ENCODE measurements at places on chromosomes 11 and 22.

DNA sequence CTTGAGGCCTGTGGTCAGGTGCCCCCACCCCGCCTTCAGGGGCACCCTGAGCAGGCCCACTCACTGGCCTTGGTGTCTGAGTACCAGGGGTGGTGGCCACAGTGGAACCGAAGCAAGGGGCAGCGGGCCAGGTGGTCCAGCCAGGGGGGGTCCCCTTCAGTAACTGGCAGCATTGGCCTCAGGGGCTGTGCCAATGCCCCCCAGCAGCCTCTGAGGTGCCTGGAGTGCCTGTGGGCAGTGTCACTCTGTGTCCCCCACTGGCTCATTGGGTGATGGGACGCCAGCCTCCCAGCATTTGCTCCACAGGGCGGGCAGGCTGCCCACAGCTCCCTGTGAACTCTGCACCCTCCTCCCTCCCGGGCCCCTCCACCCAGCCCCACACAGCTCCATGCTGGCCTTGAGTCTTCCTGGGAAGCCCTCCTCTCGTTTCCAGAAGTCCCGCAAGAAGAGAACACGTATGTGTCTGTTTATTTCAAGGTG lies 29.5 kb upstream of the CARS1 start:
- no peak for DNase-seq

DNA sequence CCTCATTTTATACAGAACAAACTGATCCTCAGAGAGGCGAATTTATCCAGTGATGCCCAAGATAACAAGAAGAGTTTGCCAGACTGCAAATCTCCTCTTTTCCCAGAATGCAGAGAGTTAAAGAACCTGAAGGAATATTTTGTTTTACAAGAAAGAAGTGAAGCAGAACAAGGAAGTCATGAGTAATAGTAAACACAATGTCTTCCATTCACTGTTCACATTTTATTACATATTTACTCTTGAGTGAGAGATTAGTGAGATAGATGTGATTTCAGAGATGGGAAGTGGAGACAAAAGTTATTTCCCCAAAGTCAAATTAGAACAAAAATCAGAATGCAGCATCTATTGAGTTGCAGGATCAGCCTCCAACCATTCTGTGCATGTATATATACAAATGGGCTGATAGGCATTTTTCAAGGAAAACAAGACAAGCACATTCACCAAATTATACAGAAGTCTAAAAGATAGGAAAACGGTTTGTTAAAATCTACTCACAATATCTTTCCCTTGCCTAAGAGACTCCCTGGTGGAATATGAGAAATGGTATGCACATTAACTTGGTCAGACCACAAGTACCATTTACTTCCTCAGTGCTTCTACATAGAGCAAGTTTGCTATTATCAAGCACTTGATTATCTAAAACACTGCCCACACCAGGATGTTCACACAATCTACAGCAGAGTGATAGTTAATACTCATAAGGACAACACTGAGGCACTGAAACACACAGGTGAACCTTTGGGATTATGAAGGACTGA lies 12.0 kb downstream of the GUCY1A2 start:
- no peak for DNase-seq

DNA sequence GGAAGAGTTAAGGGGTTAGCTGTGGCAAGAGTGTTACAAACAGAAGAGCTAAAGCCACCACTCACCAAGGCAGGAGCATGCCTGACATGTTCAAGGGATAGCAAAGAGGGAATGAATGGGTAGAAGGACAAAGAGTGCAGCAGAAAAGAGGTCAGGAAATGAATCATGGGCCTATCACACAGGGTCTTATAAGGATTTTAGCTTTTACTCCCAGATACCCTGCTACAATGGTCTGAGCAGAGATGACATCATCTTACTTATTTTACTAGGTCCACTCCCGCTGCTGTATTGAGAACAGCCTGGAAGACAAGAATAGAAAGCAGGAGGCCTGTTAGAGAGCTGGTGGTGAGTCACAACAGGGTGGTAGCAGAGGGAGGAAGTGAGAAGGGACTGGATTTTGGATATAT lies 9.8 kb downstream of the TRAF6 start:
- peak; percentile 81 for DNase-seq

- DNase-seq = no peak
These were observed 72.8 kb upstream of the KCNQ1OT1 start for GRCh38 chr11:2772544-2773031.

DNA sequence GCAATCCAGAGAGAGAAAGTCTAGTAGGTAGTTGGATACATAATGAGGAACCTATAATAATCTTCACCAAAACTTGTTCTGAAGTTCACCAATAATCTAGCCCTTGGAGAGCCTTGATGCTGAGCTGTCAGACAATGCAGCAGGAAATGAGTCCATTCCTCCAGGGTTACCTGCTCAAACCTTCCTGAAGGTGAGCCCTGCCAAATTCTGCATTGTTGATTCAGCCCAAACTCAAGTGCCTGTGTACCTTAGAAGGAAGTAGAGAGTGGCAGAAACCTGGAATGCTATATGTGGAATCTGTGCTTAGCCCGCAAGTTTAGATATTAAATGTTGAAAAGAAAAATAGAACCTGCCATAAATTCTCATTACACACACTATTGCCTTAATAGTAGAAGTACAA lies 77.4 kb upstream of the SPON1 start:
- no peak for DNase-seq

- no peak for DNase-seq
These were observed 39.8 kb upstream of the KCNJ11 start for GRCh38 chr11:17428261-17428660.

DNA sequence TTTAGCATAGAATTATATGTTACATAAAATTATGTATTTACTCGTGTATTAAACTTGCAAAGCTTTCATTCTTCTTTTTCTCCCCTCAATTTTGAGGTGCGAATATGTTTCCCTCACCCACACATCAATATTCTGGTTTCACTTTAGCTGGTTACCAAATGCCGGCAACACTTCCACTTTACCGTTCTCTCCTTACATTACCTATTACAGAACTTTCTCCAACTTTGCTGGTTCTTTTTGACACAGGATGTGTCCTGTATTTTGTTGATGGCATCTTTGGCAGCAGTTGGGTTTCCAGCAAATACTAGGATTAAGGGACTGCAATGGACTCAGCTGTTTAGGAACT lies 84.9 kb downstream of the PRR5L start:
- DNase-seq = no peak

GRCh38 chr22:38304526-38304925 lies 12.7 kb downstream of the CSNK1E start:
- DNase-seq = no peak

- peak; percentile 71 for DNase-seq
These were observed 35.5 kb downstream of the FZD4 start for GRCh38 chr11:86919557-86920210.

DNA sequence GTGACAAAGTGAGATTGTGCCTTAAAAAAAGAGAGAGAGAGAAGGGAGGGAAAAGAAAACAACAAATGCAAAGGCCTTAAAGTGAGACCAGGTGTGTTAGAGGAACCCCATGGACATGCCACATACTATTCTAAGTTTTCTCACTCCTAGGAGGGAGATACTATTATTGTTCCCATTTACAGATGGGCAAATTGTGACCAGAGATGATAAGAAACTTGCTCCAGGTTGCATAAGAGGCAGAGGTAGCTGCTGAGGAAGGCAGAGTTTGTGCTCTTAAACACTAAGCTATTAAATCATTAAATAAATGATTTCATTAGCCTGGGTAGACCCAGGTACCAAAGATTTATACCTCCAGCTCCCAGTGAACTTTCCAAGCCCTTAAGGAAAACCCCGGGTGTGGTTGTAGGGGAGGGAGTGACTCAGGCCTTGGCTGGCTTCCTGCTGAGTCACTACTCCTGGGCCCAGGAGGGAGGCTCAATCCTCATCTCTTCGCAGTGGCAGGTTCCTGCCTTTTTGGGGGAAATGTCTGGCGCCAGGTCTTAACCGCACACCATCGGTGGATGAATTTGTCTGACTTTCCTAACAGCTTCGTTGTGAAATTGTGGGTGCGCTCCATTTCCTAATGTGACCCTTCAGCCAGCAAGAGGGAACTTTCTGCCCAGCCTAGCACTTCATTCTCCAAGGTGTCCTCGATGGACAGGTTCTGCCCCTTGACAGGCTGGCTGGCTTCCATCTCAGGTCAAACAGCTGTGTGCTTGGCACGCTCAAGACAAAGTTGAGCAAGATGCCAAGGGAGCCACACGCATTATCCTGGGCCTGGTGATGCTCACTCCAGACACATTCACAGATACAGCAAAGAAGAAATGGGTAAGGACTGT lies 33.4 kb upstream of the PTPRJ start:
- peak; percentile 76 for DNase-seq

GRCh38 chr11:109039611-109040010 lies 374.7 kb downstream of the DDX10 start:
- no peak for DNase-seq

Measured in Kasumi-1 (cell line).